ENCODE measurements at places on chromosomes 16 and 17. TPM values are rescaled to one million over a fixed set of nuclear protein-coding genes. Genes with fewer than 3 reads are reported as not detected.
A peak's percentile ranks its signal among the peaks of the same experiment; 100 is the strongest.

GRCh38 chr17:18910881-18911280 lies 41.1 kb upstream of the SLC5A10 start:
- H3K4me3 ChIP-seq = no peak overlapping the region
- peaks cover 6% of the 10 kb centered on the region for H3K36me3 ChIP-seq
- H3K4me1 ChIP-seq = no peaks in the 10 kb centered on the region
- no peaks in the 10 kb centered on the region for H3K27me3 ChIP-seq
- no peak overlapping the region for H3K27ac ChIP-seq

- no peaks in the 10 kb centered on the region for H3K27me3 ChIP-seq
- H3K4me1 ChIP-seq = no peaks in the 10 kb centered on the region
- no peak overlapping the region for H3K4me3 ChIP-seq
- H3K27ac ChIP-seq = no peak overlapping the region
- no peak for DNase-seq
Observed at GRCh38 chr16:48291303-48291702, 44.0 kb upstream of the ABCC11 start.

DNA sequence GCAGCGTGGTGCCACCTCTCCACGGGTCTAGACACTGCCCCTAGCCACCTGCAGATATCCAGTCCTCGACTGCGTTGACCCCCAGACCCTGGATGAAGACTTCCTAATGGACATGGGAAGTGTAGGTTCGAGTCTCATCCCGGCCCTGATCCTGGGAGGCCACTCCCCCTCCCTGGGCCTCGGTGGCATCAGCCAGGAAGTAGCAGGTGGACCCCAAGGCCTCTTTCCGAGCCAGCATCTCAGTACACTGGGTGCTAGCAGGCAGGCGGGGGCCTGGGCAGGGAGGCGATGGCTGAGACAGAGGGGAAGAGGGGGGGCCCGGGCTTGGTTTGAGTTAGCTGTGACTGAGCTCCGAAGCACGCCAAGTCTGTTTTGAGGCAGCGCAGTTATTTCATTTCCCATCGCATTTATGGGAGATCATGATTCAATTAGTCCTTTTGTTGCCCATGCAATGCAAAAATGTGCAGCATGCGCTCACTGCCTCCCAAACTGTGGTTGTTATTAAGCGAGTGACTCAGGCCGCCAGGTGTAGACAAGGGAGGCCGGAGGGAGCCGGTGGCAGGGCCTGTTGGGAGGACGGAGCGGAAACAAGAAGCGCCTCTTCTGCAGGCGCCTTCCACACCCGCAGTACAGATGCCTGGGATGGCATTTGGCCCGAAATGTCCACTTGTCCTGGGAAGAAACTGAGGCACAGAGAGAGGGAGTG lies 25.3 kb upstream of the ZNF469 start:
- H3K27me3 ChIP-seq = no peaks in the 10 kb centered on the region
- DNase-seq = no peak
- no peaks in the 10 kb centered on the region for H3K36me3 ChIP-seq
- H3K4me3 ChIP-seq = no peak overlapping the region

DNA sequence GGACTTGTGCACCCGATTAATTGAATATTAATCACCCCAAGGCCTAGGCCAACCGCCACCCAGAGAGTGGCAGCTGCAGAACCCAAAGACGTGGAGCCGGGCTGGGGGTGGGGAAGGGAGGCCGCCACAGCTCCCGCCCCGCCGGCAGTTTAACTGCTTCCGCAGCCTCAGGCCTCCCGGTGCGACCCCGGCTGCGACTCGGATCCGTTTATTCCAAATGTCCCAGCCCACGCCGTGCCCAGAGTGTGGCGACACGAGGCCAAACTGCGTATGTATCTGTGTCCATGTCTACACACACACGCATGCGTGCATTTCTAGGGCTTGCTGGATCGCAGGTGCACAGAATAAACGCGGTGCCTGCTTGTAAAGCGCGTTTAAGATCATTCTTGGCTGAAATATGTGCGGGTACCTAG lies 802 bp upstream of the TOB1 start:
- H3K27me3 ChIP-seq = no peaks in the 10 kb centered on the region
- H3K27ac ChIP-seq = peak overlapping the region; percentile 100
- no peaks in the 10 kb centered on the region for H3K4me1 ChIP-seq
- H3K36me3 ChIP-seq = no peaks in the 10 kb centered on the region

DNA sequence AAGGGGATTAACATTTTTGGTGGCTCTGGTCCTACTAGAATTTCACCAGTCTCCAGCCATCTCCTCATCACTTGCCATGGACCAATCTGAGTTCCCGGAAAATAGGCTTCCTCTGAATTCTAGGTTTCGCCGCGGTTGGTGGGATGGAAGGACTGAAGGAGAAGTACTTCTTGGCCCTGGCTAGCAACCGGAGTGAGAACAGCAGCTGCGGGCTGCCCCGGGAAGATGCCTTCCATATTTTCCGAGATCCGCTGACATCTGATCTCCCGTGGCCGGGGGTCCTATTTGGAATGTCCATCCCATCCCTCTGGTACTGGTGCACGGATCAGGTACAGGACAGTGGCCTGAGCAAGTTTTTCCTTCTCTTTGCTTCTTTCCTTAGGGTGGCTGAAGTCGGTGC lies 45.0 kb downstream of the SLC5A11 start:
- H3K27ac ChIP-seq = no peak overlapping the region
- no peak overlapping the region for H3K4me3 ChIP-seq
- H3K36me3 ChIP-seq = no peaks in the 10 kb centered on the region
- H3K4me1 ChIP-seq = no peaks in the 10 kb centered on the region

DNA sequence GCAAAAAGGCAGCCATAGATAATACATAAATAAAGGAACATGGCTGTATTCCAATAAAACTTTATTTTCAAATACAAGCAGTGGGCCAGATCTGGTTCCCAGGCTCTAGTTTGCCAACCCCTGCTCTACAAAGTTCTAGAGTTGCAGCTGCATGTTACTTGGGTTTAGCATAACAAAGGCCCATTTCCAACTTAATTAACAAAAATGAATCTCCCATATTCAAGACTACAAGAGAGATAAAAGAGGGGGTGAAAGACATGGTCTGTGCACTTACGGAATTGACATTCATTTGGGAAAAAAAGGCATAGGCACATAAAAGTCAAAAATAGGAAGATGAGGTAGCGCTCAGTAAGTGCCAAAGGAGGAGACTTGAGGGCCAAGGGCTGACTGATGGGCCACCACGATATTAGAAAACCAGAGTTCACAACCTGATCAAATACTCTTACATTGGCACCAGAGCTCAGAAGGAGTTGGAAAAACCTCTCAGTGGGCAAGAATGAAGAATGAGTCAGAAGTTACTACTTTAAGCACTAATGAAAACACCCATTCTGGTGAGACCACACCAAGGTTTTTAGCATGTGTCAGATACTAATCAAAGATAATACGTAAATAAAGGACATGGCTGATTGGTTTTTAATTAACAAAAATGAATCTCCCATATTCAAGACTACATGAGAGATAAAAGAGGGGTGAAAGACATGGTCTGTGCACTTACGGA lies 164.0 kb downstream of the VPS53 start:
- H3K4me3 ChIP-seq = no peak overlapping the region
- H3K4me1 ChIP-seq = no peaks in the 10 kb centered on the region
- no peak for DNase-seq

BCO1 gene
- total RNA-seq = 2.1 TPM
